ENCODE measurements at places on chromosomes 11 and 22.

DNA sequence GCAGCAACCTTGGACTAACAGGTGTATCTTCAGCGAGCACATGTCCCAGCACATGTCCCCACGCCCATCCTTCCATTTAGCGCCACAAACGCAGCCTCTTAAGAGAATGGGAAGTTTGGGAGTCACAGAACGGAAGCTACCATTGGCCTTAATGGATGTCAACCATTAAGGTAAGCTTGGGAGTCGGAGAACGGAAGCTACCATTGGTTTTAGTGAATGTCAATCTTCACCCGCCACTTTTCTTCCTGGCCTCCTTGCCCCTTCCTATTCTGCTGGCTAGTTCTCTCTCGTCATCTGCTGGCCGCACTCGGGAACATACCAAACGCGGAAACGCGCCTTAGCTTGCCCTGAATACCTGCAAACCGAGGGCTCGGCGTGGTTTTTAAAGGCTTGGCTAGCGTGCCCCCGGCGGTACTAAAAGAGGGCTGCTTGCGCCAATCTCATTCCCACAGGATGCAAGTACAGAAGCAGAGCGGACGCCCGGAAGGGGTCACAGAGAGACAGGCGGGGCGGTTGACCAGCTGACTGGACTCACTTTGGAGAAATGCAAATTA, 24.3 kb downstream of the GLYATL1 start:
- DNase-seq, result no peak

DNA sequence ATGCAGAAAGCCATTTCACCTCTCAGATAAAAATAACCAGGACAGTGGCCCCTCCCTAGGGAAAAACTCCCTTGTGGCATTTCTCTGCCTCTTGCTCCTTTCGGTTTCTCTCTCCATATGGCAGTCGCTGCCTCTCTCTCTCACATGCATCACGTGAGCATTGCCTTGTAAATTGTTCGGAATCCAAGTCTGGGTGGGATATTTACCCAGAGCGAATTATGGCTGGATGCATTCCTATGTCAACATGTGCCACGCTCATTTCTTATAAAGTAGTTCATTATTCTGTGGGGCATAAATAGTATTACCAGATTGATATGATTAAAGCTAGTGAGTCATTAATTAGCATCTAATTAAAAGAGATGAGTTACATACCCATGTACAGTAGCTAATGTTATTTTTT, 392.9 kb downstream of the INSC start:
- DNase-seq, result no peak

DNA sequence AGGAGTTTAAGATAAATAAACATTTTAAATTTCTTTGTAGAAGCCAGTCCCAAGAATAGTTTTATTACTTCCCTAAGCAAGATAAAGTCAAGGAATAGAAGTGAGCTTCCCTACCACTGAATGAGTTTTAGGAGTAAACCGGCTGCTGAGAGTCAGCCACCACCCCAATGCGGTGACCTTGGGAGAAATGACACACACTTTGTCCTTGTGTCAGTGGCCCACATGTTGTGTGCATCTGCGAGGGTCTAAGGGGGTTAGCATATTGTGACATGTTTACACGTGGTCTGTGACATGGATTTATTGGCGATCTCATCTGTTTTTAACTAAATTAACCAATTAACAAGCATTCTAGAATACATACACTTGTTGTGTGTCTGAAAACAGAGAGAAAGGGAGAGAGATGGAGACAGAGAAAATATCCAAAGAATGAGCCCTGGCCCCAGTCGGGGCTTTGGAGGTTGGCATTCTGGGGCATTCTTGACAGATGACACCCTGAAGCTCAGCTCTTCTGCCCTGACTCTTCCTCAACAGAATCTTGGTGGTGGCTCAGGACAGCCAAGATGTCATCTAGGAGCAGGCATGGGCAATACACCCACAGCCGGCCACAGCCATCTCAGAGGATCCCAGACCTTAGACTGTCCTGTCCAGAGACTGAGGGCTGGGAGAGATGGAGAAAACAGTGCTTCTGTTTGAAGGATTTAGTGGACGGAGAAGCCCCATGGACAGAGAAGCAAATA, 29.7 kb upstream of the TMPRSS4 start:
- DNase-seq, result no peak

DNA sequence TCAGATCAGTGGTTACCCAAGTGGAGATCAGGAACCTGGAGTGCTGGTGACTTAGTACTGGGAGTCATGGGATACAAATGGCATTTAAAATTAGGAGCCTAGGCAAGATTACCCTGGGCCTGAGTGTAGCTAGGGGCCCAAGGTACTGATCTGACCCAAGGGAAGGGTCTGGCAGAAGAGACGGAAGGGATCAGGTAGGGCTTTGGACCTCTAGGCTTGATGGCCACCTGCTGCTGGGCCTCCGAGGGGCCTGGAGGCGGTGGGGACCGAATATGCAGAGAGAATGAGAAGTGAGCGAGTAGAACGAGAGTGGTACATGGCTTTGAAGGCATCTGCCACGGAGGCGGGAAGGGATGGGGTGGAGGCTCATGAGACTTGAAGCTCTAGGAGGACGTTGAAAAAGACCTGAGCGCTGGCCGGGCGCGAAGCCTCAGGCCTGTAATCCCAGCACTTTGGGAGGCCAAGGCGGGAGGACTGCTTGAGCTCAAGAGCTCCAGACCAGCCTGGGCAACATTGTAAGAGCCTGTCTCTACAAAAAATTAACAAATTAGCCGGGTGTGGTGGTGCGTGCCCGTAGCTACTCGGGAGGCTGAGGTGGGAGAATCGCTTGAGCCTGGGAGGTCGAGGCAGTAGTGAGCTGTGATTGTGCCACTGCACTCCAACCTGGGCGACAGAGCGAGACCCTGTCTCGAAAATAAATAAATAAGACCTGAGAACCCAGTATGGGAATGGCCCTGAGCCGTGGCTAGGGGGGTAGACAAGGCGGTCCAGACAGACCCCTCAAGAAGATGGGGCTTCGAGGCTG, 563 bp upstream of the PPIL2 start:
- DNase-seq, result no peak

GRCh38 chr22:39526736-39527171, 5.8 kb downstream of the RPS19BP1 start:
- no peak for DNase-seq

DNA sequence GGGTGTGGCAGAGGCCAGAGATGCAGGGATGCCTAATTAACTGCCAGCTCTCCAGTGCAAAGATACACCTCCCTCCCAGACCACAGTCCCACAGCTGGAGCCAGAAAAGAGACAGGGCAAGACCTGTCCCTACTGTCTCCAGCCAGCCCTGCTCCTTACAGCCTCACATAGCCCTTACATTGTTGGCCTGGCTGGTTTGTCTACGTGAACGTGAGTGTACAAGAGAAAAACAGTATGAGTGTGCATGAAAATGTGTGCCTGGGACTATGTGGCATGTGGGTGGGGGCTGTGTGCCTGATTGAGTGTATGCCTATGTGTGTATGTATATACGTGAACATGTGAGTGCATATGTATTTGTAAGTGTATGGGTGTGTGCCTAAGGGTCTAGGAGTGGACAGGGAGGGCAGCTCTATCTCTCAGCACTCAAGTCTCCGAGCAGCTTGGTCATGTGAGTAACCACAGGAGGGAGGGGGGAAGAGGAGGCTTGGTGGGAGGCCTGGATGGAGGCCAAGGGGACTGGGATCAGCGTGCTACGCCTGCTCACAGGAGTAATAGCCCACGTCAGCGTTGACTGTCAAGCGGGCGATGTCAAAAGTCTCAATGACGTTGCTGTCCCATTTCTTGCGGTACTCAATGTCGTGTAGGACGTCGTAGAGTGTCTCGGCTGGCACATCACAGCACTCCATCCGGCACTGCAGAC, 6.6 kb upstream of the ARAP1 start:
- no peak for DNase-seq

DNA sequence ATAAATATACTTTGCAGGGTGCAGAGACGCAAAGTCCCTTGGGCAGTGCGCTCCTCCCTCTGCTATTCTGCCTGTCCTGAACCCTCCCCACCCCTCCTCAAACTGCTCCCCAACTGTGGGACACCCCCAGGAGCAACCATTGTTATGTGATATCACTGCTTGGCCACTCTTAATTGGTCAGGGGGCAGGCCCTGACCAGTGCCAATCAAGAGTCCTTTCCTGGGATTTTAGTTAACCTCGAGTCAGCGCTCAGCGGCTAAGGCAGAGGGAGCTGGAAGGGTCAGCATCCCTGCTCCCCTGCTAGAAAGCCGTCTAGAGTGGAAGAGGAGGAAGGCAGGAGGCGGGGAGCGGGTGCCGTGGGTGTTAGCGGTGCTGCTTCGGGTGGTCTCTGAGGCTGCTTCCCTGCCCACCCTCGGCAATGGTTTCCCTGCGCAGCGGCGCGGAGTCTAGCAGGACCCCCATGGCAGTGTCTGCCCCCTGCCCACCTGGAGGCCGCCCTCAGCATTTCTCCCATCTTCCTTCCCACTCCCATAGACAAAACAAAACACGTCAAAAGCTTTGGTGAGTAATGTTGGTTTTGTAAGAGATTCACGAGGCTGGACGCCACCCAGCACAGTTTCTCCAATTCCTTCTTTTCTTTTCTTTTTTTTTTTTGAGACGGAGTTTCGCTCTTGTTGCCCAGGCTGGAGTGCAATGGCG, 38.4 kb upstream of the A4GALT start:
- DNase-seq, result no peak

- DNase-seq, result peak; percentile 65
Observed at GRCh38 chr11:86577644-86578636, 94.5 kb downstream of the ME3 start.
